ENCODE measurements at places on chromosomes 7 and 10. TPM values are rescaled to one million over a fixed set of nuclear protein-coding genes. Genes with fewer than 3 reads are reported as not detected.

DNA sequence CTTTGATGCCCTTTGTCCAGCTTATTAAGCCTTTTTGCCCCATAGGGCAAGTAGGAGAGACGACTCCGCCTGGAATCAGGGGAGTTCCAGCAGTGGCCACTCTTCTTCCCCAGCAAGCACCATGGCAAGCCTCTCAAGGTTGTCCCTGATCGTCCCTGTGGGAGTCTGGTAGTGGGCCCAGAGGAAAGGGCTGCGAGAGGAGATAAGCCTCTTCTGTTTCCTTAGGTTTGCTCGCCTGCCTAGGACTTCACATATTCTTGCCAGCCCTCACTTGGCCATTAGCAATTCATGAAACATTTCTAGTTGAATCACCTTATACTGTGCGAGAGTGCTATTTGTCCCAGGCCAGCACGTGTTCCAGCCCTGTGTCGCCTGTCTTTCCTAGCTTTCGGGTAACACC lies 47.8 kb upstream of the CPN1 start:
- peak; percentile 17 for DNase-seq

GRCh38 chr10:110865186-110865808 lies 6.4 kb upstream of the PDCD4 start:
- no peak for DNase-seq

- no peak for DNase-seq
Measured at GRCh38 chr7:80916770-80917741, 1.8 kb downstream of the SEMA3C start.

GRCh38 chr7:112173568-112173905 lies 32.7 kb downstream of the DOCK4 start:
- DNase-seq = no peak

DNA sequence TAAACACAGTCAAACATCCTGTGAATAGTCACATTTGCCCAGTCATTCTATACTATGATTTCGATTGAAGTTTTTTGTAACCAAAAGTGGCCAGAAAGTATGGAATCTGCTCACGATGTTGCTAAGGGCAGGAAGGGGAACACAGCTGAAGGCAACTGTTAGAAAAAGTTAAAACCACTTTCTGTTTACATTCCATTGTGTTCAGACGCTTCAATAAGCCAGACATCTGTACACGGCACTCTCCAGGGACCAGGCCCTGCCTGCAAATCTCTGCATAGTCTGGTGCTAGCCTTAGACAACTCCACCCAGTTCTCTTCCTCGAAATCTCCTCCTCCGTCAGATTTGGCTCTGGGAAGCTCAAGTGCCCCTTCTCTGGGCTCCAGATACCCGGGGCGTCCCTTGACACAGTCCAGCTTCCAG lies 17.1 kb upstream of the TMEM120A start:
- peak; percentile 91 for DNase-seq

- DNase-seq = no peak
Measured at GRCh38 chr7:45198986-45199385, 41.4 kb downstream of the RAMP3 start.

PCDH15 gene
- 2.8 TPM for total RNA-seq

SFTPA1 gene
- total RNA-seq = 3.7 TPM

PDE6C gene
- total RNA-seq = not detected
